ENCODE measurements at places on chromosomes 13 and 19. TPM values are rescaled to one million over a fixed set of nuclear protein-coding genes. Genes with fewer than 3 reads are reported as not detected.

ZNF667 gene
- 0.17 TPM for total RNA-seq

PDE4C gene
- total RNA-seq = 1.4 TPM

PGLYRP2 gene
- not detected for total RNA-seq

SWSAP1 gene
- total RNA-seq = 1.6 TPM

MTUS2 gene
- total RNA-seq = not detected

TNNT1 gene
- not detected for total RNA-seq

GZMM gene
- 49.7 TPM for total RNA-seq

PALM gene
- total RNA-seq = not detected

STOML3 gene
- not detected for total RNA-seq

ANO8 gene
- total RNA-seq = 5.5 TPM

ARMC6 gene
- total RNA-seq = 22.3 TPM

RAB20 gene
- total RNA-seq = 0.47 TPM

DNA sequence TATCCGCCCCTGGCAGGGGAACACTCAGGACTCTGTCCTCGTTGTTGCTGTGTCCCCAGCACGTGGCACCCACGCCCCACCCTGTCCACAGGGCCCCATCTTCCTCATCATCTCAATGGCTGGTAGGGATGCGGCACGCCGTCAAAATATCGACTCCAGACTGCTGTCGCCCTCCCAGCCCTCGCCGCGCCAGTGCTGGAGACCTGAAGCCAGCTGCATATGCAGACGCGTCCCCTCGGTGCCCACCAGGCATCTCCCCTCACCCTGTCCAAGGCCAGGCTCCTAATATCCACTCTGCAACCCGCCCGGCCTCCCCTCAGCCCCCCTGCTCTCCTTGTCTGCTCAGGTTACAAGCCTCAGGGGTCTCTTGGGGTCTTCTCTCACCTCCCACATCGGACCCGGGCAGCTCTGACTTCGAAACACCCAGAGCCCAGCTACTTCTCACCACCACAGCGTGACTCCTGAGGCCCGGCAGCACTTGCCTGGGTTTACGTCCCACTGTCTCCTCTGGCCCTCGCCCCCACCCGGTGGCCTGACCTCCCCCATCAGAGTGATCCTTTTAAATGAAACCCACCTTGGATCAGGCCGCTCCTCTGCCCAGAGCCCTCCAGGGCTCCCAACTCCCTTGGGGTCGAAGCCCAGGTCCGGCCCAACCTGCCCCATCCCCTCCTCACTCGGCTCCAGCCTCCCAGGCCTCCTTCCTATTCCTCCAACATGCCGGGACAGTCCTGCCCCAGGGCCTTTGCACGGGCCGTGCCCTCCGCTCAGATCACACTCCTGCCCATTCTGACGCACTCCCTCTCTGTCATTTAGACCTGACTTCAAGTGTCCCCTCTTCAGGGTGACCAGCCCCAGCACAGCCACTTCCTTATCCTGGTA, 12.5 kb downstream of the PLIN4 start:
- DNase-seq = no peak
- peak overlapping the region; percentile 6 for H3K27ac ChIP-seq
- H3K36me3 ChIP-seq = no peaks in the 10 kb centered on the region

DNA sequence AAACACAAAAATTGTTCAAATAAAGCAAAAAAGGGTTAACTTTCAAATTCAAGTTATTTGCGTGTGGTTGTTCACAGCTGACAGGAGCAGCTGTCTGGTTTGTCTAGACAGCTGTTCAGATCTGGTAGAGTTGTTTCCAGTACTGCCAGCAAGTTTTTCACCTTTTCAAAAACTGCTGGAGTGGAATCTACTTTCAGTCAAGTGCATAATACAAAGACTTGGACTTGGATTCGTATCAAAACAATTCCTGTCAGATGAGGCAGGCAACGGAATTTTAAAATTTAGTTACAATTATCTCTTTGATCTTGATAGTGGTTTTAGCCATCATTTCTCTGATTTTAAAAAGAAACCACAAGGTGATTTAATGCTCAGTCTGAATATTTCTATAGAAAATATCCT, 51.7 kb upstream of the EEF1AKMT1 start:
- H3K36me3 ChIP-seq = no peaks in the 10 kb centered on the region
- no peak overlapping the region for H3K4me3 ChIP-seq
- no peaks in the 10 kb centered on the region for H3K27me3 ChIP-seq
- no peak overlapping the region for H3K27ac ChIP-seq

GRCh38 chr19:49427855-49428546, 2.8 kb downstream of the GFY start:
- H3K27ac ChIP-seq = no peak overlapping the region
- H3K36me3 ChIP-seq = peaks cover 15% of the 10 kb centered on the region

DNA sequence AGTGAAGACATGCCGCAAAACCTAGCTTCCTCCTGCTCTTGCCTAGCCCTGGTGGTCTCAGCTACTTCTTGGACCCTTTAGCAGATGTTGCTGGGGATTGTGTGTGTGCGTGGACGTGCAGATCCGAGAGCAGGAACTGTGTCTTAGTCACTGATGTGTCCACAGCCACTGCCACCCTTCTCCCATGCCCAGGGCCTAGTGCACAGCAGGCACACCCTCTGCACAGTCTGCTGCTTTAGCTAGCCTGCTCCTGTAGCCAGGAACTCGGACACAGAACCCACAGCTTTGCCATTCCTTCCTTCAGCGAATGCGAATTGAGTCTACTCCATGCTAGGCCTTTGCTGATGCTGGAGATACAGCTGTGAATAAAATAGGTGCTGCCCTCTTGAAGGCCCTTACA, 2.3 kb downstream of the CLPTM1 start:
- peaks cover 49% of the 10 kb centered on the region for H3K4me1 ChIP-seq
- H3K4me3 ChIP-seq = peak overlapping the region; percentile 89
- H3K27me3 ChIP-seq = no peaks in the 10 kb centered on the region
- peak overlapping the region; percentile 96 for H3K27ac ChIP-seq

- DNase-seq = no peak
- no peak overlapping the region for H3K4me3 ChIP-seq
- peaks cover 2% of the 10 kb centered on the region for H3K4me1 ChIP-seq
- H3K27me3 ChIP-seq = peaks cover 7% of the 10 kb centered on the region
- H3K36me3 ChIP-seq = no peaks in the 10 kb centered on the region
Measured at GRCh38 chr19:7888826-7889217, 512 bp downstream of the LRRC8E start.

DNA sequence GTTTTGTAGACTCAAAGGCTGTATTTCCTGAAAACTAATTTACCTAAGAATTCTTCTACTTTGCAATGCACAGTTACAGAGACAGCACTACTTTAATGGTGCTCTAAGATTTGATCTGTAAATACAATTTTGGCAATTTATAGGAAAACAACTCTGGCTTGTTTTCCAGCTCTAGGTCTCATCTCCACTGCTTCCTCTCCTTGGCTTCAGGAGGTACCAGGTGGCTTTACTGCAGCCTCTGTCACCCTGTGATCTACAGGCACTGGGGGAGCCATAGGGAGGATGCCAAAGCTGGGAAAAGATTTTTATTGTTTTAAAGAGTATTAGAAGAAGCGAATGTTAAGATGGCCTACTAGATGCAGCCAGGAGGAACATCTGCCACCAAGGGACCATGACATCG, 1563.6 kb downstream of the OLFM4 start:
- DNase-seq = no peak
- H3K36me3 ChIP-seq = peaks cover 6% of the 10 kb centered on the region
- no peak overlapping the region for H3K4me3 ChIP-seq
- H3K27ac ChIP-seq = no peak overlapping the region
- no peaks in the 10 kb centered on the region for H3K27me3 ChIP-seq
- H3K4me1 ChIP-seq = no peaks in the 10 kb centered on the region

GRCh38 chr13:30895773-30896172, 10.3 kb upstream of the MEDAG start:
- peaks cover 13% of the 10 kb centered on the region for H3K4me1 ChIP-seq
- no peak for DNase-seq
- H3K27me3 ChIP-seq = peaks cover 16% of the 10 kb centered on the region
- no peaks in the 10 kb centered on the region for H3K36me3 ChIP-seq
- H3K4me3 ChIP-seq = no peak overlapping the region

DNA sequence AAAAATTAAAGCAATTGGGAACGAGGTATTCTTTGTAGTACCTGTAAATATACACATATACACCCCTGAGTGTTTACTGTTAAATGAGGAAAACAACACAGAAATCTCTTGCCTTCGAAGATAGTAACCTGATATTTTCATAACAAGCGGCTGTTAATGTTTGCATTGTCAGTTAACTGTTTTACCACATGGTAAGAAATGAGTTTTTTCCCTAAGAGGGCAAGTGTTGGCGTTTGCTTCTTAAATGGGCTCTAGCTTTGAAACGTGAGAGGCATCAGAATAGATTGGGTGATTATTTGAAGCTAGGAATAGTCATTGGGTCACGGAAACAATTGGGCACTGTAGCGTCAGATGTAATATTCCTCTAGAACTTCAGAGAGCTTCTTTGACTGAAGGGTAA, 22.0 kb upstream of the UPF3A start:
- no peak overlapping the region for H3K27ac ChIP-seq
- H3K36me3 ChIP-seq = peaks cover 55% of the 10 kb centered on the region
- H3K4me1 ChIP-seq = peaks cover 43% of the 10 kb centered on the region

- peaks cover 29% of the 10 kb centered on the region for H3K36me3 ChIP-seq
- no peaks in the 10 kb centered on the region for H3K27me3 ChIP-seq
- peak; percentile 75 for DNase-seq
- peaks cover 21% of the 10 kb centered on the region for H3K4me1 ChIP-seq
- no peak overlapping the region for H3K27ac ChIP-seq
- peak overlapping the region; percentile 13 for H3K4me3 ChIP-seq
Measured at GRCh38 chr19:53195265-53195903, 2.2 kb upstream of the ZNF665 start.

DNA sequence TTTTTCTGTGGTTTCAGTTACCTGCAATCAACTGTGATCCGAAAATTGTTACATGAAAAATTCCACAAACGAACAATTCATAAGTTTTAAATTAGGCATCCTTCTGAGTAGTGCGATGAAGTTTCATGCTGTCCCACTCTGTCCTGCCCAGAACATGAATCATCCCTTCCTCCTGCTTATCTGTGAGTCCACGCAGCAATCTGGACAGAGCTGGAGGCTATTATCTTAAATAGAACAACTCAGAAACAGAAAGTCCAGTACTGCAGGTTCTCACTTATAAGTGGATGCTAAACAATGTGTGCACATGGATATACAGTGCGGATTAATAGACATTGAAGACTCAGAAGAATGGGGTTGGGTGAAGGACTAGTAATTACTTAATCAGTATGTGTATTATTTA, 583.7 kb upstream of the SPRY2 start:
- H3K4me3 ChIP-seq = no peak overlapping the region
- no peaks in the 10 kb centered on the region for H3K4me1 ChIP-seq
- H3K27me3 ChIP-seq = no peaks in the 10 kb centered on the region
- no peaks in the 10 kb centered on the region for H3K36me3 ChIP-seq
- DNase-seq = no peak

GRCh38 chr13:93628136-93628797, 401.7 kb downstream of the GPC6 start:
- no peaks in the 10 kb centered on the region for H3K27me3 ChIP-seq
- DNase-seq = no peak
- no peak overlapping the region for H3K27ac ChIP-seq
- H3K4me1 ChIP-seq = no peaks in the 10 kb centered on the region
- no peaks in the 10 kb centered on the region for H3K36me3 ChIP-seq

DNA sequence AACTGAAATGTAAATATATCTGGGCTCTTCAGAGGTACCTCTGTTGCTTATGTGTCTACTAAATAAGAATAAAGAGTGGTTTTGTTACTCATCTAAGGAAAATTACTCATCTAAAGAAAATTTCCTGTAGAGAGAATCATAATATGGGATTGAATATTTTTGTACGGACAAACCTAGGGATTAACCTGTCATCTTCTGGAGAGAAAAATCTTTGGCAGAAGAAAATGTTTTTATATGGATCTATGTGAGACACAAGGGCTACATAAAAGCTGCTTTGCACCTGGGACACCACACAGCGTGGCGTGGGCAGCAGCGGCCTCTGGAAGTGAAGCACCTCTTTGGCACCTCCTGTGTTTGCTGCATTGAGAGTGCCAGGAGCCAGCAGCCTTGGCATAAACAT, 242.9 kb upstream of the DACH1 start:
- H3K4me3 ChIP-seq = no peak overlapping the region
- no peaks in the 10 kb centered on the region for H3K27me3 ChIP-seq
- no peaks in the 10 kb centered on the region for H3K36me3 ChIP-seq
- DNase-seq = no peak

GRCh38 chr13:73231471-73231870, 172.7 kb downstream of the KLF5 start:
- peaks cover 19% of the 10 kb centered on the region for H3K4me1 ChIP-seq
- H3K27ac ChIP-seq = no peak overlapping the region
- DNase-seq = no peak

DNA sequence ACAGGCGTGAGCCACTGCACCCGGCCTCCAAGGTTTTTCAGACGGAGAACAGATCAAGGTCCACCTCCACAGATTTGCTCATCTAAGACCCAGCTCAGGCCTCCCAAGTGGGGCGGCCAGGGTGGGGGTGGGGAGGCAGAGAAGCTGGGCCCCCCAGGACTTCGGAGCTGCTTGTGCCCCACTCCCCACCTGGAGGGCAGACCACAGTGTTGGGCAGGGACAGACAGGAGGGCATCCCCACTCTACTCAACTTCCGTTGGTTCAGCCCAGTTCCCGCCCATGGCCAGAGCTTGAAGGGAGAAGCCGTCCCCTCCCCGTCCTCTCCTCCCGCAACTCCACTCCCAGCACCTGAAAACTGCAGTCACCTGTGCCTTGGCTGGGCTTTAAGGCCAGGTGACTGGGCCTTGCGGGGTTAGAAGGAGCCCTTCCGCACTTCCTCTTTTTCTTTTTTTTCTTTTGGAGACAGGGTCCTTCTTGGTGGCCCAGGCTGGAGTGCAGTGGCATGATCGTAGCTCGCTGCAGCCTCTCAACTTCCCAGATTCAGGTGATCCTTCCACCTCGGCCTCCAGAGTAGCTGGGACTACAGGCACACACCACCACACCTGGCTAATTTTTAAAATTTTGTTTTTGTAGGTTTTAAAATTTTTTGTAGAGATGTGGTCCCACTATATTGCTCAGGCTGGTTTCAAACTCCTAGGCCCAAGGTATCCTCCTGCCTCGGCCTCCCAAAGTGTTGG, 734 bp upstream of the LRRC8E start:
- peaks cover 7% of the 10 kb centered on the region for H3K27me3 ChIP-seq
- H3K36me3 ChIP-seq = no peaks in the 10 kb centered on the region
- no peak overlapping the region for H3K4me3 ChIP-seq
- no peaks in the 10 kb centered on the region for H3K4me1 ChIP-seq
- no peak for DNase-seq

DNA sequence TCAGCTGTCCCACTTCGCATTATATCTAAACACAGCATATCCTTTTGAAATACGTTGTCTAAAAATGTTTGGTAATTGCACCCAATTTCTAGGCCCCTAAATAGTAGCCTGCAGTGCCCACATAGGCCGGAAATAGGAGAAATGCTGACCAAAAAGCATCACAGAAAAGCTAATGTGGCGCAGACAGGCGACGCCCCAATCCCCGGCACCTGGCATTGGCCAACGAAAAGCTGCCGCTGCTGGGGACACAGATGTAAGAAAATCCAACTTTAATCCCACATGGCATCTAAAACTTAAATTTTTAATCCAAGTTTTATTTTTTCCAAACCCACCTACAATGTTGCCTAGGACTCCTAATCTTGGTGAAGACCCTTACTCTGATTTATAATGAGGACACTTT, 4.0 kb downstream of the SAFB2 start:
- H3K4me1 ChIP-seq = peaks cover 35% of the 10 kb centered on the region
- peaks cover 36% of the 10 kb centered on the region for H3K36me3 ChIP-seq
- no peak overlapping the region for H3K27ac ChIP-seq
- no peak overlapping the region for H3K4me3 ChIP-seq
- H3K27me3 ChIP-seq = no peaks in the 10 kb centered on the region
- DNase-seq = no peak

Data from natural killer cell treated with Interleukin-12 subunit alpha and Interleukin-12 subunit beta and Interleukin-15 and Interleukin-18, amount 100 ng/mL, for 72 hours (primary cell).